ENCODE measurements at places on chromosomes 1 and 21. TPM values are rescaled to one million over a fixed set of nuclear protein-coding genes. Genes with fewer than 3 reads are reported as not detected.
A peak's percentile ranks its signal among the peaks of the same experiment; 100 is the strongest.

The S100B gene
- total RNA-seq: 1.8 TPM

The LRRC8B gene
- total RNA-seq: 12.5 TPM

- no peak overlapping the region for H3K4me3 ChIP-seq
- peak overlapping the region; percentile 84 for H3K27ac ChIP-seq
- H3K27me3 ChIP-seq: no peaks in the 10 kb centered on the region
- H3K36me3 ChIP-seq: peaks cover 13% of the 10 kb centered on the region
- peaks cover 41% of the 10 kb centered on the region for H3K4me1 ChIP-seq
- no peak for DNase-seq
Measured at GRCh38 chr1:23403038-23403336, 21.6 kb downstream of the TCEA3 start.

DNA sequence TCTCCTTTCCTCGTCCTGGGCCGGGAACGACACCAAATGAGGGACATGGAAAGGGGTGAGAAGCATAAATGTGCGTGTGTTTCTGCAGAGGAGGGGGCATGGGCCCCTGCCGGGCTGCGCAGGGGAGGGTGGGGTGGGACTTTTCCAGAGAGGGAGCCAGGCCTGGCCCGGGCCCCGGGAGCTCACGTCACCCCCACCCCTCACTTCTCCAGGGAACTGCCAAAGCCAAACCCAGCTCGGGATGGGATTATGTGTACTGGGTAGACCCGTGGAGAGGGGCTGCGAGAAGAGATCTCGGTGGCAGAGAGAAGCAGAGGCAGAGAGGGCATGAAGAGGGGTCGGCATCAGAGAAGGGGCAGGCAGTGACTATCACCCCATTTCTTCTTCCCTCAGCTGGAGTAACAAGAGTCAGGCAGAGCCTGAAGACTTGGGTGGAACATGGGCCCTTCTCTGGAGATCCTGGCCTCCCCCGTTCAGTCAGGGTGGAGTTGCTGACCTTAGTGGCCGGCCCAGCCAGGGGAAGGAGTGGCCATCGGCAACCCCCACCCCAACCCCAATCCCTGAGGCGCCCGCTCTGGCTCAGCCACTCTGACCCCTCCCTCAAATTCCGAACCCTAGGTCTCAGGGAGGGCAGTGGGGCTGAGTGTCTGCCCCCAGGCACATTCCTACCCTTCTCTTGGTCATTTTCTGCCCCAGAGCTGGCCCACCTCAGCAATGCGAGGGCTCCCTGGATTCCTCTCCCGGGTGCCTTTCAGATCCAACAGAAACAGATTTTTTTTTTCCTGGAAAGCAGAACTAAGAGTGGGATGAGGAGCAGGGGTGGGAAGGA is 1.2 kb downstream of the ADAMTSL4 start:
- peak overlapping the region; percentile 40 for H3K27ac ChIP-seq
- peaks cover 7% of the 10 kb centered on the region for H3K36me3 ChIP-seq
- DNase-seq: peak; percentile 80
- H3K27me3 ChIP-seq: no peaks in the 10 kb centered on the region
